Activated T-cell treated with anti-CD3 and anti-CD28 coated beads, Interleukin-2, amount 50 U/mL, for 48 hours (primary cell): ENCODE measurements at places on chromosomes 1 and 21.

DNA sequence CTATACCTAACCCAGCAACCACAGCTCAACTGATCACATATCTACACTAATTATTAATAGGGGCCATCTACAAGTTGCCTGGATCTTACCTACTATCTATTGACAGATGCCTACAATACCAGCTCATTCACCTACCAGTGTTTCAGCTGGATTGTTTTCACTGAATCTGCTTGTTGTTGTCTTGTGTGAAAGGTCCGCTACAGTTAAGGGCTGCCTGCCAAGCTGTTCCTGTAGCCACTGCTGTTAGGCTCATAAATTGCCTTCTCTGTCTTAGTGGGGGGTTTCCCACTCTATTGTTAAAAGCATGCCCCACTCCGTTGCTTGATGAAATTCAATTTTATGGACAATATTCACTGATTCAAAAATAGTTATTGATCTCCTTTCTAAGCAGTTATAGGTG lies 199.7 kb upstream of the TMPRSS15 start:
- DNase-seq = no peak

DNA sequence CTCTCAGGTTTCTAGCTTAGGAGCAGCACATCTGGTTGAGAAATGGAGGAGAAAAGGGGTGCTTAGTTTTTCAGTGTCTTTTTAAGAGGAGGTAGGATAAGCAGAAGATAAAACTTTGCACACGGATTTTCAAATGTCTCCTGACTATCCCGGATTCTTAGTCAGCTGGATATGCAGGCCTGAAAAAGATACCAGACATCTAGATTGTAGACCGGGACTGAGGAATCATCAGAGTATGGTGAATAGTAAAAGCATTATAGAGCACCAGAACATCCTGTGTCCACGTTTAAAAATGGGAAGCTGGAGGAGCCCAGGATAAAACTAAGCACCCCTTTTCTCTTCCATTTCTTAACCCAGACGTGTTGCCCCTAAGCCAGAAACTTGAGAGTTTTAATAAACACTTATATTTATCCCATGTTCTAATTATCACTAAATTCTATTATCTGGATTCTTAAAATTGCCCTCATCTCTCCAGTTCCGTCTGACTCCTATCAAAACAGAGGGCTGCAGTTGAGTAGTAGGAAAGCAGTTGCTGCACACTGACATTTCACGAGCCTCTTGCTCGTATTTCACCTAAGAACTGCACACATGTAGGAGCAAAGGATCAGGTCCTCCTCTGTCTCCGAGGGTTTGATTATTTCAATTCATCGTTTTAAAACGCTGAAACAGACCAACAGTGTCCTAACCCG lies 609 bp downstream of the PIGK start:
- no peak for DNase-seq

DNA sequence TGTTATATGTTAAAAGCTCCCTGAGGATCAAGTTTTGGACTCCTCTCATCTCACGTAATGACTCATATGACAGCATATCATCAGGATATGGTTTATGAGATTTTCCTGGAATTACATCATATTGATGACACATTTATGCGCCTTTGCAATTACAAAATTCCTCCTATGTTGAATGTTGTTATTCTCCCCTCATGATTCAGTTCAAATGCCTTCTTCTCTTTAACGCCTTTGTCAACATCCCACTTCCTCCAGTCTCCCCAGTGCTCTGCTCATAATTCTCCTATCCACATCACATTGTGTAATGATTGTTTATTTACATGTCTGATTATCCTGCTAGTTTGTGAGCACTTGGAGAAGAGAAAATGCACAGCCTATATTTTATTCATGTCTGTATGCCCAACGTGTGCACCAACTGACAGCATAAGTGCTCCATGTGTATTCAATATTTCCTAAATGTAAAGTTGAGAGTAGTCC lies 80.9 kb upstream of the BACH1 start:
- DNase-seq = no peak

GRCh38 chr1:117563492-117563875 lies 42.4 kb upstream of the TENT5C start:
- DNase-seq = no peak

GRCh38 chr21:34113842-34114241 lies 40.5 kb downstream of the MRPS6 start:
- DNase-seq = no peak
